ENCODE measurements at places on chromosomes 6 and 20.
A peak's percentile ranks its signal among the peaks of the same experiment; 100 is the strongest.

GRCh38 chr20:44579313-44580081 lies 2.9 kb upstream of the PKIG start:
- no peak for DNase-seq

DNA sequence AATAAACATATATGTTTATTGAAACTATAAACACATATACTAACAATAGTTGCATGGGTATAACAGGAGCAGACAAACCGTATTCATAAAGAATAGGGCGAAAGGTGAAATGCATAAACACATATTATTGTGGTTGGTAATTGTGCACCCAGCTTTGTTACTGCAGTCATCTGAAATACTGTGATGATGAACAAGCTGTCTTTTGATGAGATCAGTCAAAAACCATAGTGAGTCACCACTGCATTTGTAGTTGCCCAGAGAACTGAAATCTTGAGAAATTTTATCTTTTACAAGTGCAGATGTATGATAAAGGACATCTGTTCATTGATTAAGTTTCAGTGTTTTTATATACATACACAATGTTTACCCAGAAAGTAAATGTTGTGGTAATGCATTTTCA lies 133.7 kb downstream of the MYO6 start:
- peak; percentile 88 for DNase-seq

- DNase-seq: no peak
These were observed 861 bp upstream of the HLA-A start for GRCh38 chr6:29941471-29941870.

DNA sequence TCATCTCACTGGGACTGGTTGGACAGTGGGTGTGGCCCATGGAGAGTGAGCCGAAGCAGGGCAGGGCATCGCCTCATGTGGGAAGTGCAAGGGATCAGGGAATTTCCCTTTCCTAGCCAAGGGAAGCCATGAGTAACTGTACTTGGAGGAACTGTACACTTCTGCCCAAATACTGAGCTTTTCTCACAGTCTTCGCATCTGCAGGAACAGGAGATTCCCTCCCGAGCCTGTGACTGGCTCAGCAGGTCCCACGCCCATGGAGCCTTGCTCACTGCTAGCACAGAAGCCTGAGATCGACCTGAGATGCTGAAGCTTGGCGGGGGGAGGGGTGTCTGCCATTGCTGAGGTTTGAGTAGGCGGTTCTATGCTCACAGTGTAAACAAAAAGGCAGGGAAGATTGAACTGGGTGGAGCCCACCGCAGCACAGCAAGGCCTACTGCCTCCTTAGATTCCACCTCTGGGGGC lies 10.4 kb upstream of the CALHM5 start:
- peak; percentile 21 for DNase-seq

- DNase-seq: no peak
These were observed 119.5 kb downstream of the PHACTR3 start for GRCh38 chr20:59723607-59724456.

DNA sequence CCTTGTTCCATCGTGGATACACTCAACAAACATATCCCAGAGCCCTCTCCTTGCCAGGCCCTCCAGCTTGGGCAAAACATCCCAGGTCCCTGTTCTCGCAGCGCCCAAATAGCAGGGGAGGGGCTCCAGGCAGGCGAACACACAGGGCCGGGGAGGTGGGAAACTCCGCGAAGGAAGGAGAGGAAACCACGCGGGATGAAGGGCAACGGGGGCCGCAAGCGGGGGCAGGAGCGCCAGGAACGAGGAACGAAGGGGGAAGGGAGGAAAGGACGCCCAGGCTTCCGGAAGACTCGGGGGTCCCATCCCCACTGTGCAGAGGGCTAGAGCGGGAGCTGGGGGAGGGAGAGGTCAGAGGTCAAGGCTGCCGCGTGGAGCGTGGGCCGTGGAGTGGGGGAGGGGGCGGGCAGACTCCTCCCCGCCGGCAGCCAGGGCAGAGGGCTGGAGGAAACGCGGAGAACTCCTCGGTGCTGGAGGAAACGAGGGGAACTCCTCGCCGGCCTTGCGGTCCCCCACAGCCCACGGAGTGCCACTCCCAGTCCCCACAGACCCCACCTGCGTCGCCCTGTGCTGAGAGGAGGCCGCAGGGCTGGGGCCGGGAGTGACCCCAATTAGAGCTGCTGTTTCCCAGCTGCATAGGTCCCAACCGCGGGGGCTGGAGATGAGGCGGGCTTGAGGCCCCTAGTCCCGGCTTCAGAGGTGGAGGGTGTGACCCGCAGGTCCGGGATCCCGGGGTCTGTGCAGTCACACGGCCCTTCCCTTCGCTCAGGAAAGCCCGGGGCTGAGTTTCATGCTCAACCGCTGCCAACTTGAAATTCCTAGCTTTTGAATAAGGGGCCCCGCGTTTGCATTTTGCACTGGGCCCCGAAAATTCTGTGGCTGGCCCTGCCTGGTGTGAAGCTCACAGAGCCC lies 1.2 kb upstream of the RBM38 start:
- no peak for DNase-seq

GRCh38 chr20:42790111-42790510 lies 399.6 kb downstream of the PTPRT start:
- no peak for DNase-seq

- no peak for DNase-seq
These were observed 222.4 kb downstream of the CBLN4 start for GRCh38 chr20:55782912-55783253.

GRCh38 chr20:57395111-57395966 lies 4.1 kb downstream of the RBM38 start:
- no peak for DNase-seq

- no peak for DNase-seq
These were observed 564.8 kb upstream of the CDH4 start for GRCh38 chr20:60687213-60687612.

DNA sequence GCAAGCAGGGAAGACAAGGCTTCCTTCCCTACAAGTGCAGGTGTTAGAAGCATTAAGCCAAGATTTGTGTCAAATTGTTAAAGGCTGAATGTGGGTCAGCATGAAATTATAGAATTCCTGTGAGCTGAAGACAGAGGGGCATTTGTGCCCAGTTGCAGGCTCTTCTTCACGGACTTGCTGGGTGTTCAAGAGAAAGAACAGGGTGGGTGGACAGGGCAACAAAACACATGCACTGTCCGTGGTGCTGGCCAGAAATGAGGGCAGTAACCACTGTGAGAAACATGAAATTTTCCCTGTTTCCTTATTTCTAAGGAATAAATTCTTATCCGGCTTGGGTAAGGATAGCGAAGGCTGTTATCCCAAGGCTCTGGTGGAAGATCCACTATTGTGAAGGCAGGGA lies 579.5 kb upstream of the HTR1E start:
- DNase-seq: no peak

GRCh38 chr6:39243809-39244208 lies 14.5 kb upstream of the KCNK5 start:
- no peak for DNase-seq

GRCh38 chr20:10561302-10561701 lies 112.5 kb downstream of the JAG1 start:
- DNase-seq: no peak

- DNase-seq: peak; percentile 41
These were observed 47.1 kb downstream of the MCUR1 start for GRCh38 chr6:13767121-13767808.

DNA sequence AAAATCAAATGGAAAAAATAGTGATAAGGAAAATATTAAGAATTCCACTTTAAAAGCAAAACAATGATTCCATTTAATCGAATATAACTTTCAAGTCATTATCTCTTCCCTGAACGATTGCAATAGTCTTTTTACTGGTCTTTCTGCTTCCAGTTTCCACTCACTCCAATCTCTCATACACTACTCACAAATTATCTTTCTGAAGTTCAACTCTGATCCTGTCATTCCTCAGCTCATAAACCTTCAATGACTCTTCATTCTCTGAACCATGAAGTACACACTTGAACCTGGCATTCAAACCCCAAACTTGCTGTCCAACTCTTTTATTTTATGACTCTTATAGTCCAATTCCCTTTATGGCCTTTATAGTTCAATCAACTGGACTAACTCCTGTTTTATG lies 304.1 kb upstream of the TCF21 start:
- DNase-seq: no peak

DNA sequence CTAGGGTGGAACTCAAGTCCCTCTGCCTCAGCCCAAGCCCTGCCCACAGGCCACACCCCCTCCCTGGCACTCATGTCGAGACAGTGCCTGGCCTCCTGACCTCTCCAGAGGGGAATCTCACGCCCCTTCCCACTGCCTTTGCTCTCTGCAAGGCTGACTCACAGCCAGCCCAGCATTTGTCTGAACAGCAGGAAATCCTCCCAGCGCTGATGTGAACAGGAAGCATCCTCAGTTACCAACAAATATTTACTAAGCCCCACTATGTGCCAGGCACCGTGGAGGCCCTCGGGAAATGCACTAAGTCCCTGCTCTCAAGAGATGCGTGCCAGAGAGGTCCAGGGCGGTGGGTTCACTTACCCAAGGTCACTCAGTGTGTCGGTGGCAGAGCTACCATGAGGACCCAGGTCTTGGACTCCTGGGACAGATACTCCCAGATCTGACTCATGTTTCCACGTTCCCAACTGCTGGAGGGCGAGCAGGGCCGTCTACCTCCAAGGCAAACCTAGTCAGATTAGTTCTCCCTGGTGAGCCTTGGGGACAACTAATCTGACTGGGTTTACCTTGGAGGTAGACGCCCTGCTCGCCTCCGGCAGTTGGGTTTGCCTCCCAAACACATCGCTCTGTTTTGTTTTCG lies 7.8 kb downstream of the ADA start:
- DNase-seq: peak; percentile 95

DNA sequence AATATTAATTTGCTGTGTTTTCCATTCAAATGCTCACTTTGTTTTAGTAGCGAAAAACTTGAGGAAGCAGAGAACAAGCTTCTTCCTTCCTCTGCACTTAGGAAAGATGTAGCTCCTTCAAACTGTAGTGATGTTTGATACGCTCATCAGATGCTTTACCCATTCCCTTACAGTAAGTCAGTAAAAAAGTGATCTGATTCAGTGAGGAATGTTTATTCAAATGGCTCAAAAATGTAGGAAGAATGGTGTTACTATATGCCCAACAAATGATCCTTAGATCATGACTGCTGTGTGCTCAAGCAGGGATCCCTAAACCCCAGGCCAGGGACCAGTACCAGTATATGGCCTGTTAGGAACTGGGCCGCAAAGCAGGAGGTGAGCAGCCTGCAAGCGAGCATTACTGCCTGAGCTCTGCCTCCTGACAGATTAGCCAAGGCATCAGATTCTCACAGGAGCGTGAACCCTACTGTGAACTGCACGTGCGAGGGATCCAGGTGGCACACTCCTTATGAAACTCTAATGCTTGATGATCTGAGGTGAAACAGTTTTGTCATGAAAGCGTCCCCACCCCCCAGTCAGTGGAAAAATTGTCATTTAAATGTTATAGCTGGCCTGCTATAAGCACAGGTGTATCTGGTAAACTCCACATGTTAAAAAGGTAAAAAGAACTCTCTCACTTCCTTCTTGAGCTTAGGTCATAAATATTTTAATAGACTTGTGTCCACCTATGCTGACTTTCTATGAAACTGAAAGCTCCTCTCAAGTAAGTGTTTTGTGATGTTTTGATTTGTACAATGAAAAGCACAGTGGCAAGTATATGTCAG lies 187.2 kb downstream of the FOXC1 start:
- DNase-seq: no peak

GRCh38 chr6:30397697-30398096 lies 52.7 kb downstream of the RPP21 start:
- DNase-seq: no peak

DNA sequence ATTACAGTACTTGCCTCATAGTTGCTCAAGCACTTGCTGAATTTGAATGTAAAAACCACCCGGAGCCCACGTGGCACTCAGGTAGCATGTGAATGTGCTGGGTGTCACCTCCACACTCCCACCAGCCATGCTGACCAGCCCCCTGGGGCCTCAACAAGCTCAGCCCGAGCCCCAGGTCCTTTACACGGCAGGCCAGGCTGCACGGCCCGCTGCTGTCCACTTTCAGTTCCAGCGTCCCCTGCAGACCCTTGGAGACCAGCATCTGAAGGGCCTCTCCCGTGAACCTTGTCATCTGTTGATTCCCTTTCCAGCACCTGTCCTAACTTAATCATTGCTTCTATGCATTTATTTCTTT lies 33.3 kb upstream of the ZBP1 start:
- no peak for DNase-seq

- no peak for DNase-seq
These were observed 117.7 kb upstream of the PLCB4 start for GRCh38 chr20:8951164-8951563.

DNA sequence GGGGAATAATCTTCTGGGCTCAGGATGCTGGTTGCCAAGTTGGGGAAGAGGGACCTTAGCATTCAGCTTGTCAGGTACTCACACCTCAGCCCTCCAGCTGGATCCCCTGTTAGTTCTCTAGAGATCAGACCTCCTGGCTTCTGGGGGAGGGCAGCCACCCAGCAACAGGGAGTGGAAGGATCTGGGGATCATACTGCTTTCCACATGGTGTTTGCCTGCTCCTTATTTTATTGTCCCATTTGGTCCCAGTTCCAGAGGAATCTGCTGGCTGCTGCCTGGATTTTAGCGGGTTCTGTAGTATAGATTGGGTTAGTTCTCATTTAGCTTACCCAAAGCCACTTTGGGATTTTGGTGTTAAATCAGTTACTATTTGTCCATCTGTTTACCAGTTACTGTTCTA lies 29.3 kb downstream of the KAT14 start:
- DNase-seq: no peak

- DNase-seq: peak; percentile 94
These were observed 5.9 kb downstream of the NUDT3 start for GRCh38 chr6:34386316-34387137.

DNA sequence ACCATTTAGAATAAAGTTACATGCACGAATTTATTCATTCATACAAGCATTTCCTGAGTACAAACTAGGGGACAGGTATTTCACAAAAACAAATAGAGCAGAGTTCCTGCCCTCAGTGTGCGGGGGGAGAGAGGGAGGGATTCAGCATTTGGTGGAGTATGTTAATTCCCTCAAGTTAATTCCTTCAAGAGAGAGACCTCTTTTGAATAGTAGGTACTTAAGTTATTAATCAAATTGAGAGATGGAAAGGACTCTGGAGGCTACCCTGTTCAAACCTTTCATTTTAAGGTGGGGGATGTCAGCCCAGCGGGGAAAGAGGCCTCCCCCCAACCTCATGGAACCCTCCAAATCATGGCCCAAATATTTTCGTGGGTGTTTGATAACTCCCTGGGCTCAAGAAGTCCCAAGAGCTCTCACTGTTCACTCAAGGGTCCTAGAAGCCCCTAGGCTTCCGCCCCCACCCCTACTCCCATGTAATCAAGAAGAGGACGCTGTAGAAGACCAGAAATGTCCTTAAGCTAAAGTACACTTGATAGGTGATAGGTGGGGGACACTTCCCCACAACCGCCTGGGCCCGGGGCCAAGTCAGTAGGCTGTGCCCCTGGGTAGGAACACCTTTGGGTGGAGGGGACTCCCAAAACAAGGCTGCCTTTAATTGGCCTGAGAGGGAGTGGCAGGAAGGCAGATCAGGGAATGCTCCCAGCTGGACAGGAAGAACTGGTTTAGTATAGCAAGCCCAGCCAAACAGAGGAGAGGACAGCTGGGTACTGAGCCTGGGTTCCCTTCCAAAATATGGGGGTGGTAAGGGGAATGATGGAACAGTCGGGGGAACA lies 2.9 kb downstream of the SDC4 start:
- DNase-seq: no peak

GRCh38 chr6:122580737-122581136 lies 29.5 kb upstream of the PKIB start:
- DNase-seq: no peak

Data from brain microvascular endothelial cell (primary cell).